ENCODE measurements at places on chromosomes 1 and 21.

DNA sequence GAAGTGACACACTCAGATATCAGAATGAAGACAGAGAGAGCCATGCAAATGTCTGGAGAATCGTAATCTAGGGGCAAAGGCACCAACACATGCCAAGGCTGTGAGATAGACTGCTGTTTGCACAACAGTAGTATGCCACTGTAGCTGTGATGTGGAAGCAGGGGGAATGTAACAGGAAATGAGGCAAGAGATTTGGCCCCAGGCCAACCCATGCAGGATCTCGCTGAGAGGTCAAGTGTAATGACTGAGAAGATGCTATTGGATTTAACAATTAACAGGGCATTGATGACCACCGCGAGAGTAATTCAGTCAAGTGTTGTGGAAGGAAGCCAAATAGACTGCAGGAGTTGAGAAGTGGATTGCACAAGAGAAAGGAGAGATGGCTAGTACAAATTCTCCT is 107.3 kb upstream of the ST6GALNAC5 start:
- no peak for DNase-seq

DNA sequence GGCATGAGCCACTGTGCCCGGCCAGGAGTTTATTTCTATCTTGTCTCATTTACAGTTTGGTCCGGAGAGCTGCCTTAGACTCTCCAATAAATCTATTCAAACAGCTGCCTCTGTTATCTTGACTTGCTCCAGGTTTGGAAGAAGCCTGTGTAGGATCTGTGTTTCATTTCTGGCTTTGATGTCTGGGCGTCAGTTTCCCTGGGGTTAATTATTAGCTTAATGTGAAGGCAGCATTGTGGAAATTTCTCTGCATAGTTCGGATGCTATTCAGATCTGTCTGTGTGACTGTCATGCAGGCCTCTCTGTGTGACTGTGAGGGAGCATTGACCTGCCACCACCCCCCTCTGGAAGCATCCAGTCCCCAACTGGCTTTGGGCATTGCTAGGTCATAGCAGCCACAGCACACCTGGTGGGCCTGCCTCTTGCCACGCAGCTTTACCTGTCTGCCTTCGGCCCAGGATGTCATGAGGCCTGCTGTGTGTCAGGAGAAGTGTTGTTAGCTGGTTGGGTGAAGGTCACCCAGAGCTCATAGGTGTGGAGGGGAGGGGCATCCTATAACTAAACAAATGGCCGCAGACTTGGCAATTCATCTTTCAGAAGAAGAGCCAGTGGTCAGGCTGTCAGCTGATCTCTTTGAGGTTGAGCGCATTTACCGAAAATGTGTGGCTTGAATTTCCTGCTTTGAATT is 9.8 kb downstream of the IFNGR2 start:
- DNase-seq: no peak

- DNase-seq: no peak
Measured at GRCh38 chr1:30008372-30008997, 714.9 kb downstream of the MATN1 start.

GRCh38 chr1:154583773-154584172 is 16.2 kb downstream of the CHRNB2 start:
- no peak for DNase-seq

GRCh38 chr1:47367651-47368050 is 34.1 kb downstream of the CMPK1 start:
- no peak for DNase-seq

GRCh38 chr1:53091841-53092645 is 30.0 kb downstream of the PODN start:
- no peak for DNase-seq

GRCh38 chr1:107532318-107532717 is 391.5 kb downstream of the NTNG1 start:
- no peak for DNase-seq

Data from stromal cell of bone marrow (primary cell).